ENCODE measurements at places on chromosomes 11 and 22.
A peak's percentile ranks its signal among the peaks of the same experiment; 100 is the strongest.

DNA sequence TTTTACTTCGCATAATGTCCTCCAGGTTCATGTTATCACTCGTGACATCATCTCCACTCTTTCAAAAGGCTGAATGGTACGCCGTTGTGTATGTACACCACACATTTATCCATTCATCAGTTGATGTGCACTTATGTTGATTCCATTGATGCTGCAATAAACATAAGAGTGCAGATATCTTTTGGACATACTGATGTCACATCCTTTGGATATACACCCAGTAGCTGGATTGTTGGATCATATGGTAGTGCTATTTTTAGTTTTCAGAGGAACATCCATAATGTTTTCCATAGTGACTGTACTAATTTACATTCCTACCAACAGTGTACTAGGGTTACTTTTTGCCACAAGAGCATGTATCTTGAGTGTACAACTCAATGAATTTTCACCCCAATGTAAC, 25.0 kb upstream of the NELL1 start:
- DNase-seq = no peak
- no peaks in the 10 kb centered on the region for H3K36me3 ChIP-seq
- H3K27ac ChIP-seq = no peak overlapping the region
- H3K4me3 ChIP-seq = no peak overlapping the region

DNA sequence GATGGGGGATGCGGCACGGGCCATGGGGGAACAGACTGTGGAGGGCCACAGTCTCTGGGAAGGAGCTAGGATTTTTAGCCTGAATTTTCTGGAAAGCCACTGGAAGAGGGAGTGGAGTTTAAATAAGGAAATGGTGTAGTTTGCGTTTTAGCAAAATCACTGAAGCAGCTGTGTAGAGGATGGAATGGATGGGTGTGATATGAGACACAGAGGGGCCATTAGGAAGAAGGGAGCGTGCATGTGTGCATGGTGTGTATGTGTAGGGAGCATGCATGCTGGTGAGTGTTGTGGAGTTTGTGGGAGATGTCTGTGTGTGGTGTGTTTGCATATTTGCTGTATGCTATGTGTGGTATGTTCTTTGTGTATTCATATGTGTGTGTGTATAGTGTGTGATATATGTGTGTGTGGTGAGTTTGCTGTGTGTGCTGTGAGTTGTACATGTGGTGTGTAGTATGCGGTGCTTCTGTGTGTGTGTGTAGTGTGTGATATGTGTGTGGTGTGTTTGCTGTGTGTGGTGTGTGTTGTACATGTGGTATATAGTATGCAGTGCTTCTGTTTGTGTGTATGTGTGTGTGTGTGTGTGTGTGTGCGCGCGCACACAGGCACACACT, 67.6 kb downstream of the FBXO7 start:
- peaks cover 35% of the 10 kb centered on the region for H3K4me1 ChIP-seq
- peak; percentile 66 for DNase-seq
- no peaks in the 10 kb centered on the region for H3K36me3 ChIP-seq

GRCh38 chr11:60910281-60910687, 3.7 kb upstream of the TMEM109 start:
- peak; percentile 64 for DNase-seq
- H3K27ac ChIP-seq = peak overlapping the region; percentile 17
- H3K4me1 ChIP-seq = peaks cover 34% of the 10 kb centered on the region
- no peaks in the 10 kb centered on the region for H3K36me3 ChIP-seq
- H3K4me3 ChIP-seq = no peak overlapping the region
- peaks cover 3% of the 10 kb centered on the region for H3K27me3 ChIP-seq

- H3K27ac ChIP-seq = no peak overlapping the region
- no peak overlapping the region for H3K4me3 ChIP-seq
- peaks cover 8% of the 10 kb centered on the region for H3K27me3 ChIP-seq
- H3K4me1 ChIP-seq = peaks cover 8% of the 10 kb centered on the region
- no peaks in the 10 kb centered on the region for H3K36me3 ChIP-seq
Observed at GRCh38 chr22:49517667-49518185, 309.9 kb downstream of the BRD1 start.

DNA sequence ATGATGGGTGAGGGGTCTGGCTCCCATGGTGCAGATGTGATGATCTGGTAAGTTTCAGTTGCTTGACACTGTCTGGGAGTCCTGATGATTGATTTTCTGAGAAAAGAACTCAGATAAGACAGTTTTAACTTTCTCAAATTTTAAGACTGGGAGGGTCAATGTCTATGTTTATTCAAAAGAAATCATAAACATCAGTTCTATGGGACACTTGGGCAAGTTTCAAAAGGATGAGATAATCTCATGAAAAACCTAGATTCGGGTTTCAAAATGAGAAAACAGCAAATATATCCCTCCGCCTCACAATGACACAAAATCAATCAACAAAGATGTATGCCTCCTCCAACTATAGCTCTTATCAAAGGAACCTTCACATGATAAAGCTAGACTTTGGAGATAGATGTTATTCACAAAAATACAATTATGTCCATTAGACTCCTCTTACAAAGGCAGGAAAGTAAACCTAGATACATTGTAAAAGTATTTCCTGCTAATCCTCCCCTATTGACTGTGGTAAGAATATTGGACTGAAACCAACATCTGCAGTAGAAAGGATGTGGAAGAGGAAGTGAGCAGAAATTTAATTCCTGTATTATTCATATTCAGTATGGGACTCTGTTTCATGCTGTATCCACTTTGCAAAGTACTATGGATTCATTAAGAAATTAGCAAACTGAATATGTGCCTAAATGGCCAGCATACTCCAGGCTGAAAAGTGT, 21.6 kb downstream of the SVIP start:
- H3K27me3 ChIP-seq = no peaks in the 10 kb centered on the region
- peaks cover 3% of the 10 kb centered on the region for H3K4me1 ChIP-seq
- peak; percentile 56 for DNase-seq
- no peak overlapping the region for H3K4me3 ChIP-seq

- H3K27me3 ChIP-seq = peaks cover 2% of the 10 kb centered on the region
- H3K4me1 ChIP-seq = no peaks in the 10 kb centered on the region
- no peak for DNase-seq
Observed at GRCh38 chr11:2518983-2519340, 74.2 kb downstream of the KCNQ1 start.

GRCh38 chr11:46247659-46248058, 29.8 kb upstream of the CREB3L1 start:
- DNase-seq = no peak
- H3K4me3 ChIP-seq = no peak overlapping the region
- H3K27ac ChIP-seq = no peak overlapping the region
- no peaks in the 10 kb centered on the region for H3K36me3 ChIP-seq

Data from muscle of leg (tissue), 16 donors.